ENCODE measurements at places on chromosomes 5 and 9.

GRCh38 chr9:121767171-121767769, 115.8 kb downstream of the DAB2IP start:
- H3K4me1 ChIP-seq: peaks cover 12% of the 10 kb centered on the region
- peaks cover 97% of the 10 kb centered on the region for H3K36me3 ChIP-seq
- DNase-seq: no peak
- no peaks in the 10 kb centered on the region for H3K27me3 ChIP-seq
- H3K27ac ChIP-seq: no peak overlapping the region
- no peak overlapping the region for H3K4me3 ChIP-seq

GRCh38 chr5:135376961-135377624, 21.9 kb downstream of the MACROH2A1 start:
- peaks cover 7% of the 10 kb centered on the region for H3K4me1 ChIP-seq
- H3K27me3 ChIP-seq: no peaks in the 10 kb centered on the region
- no peak overlapping the region for H3K27ac ChIP-seq
- H3K4me3 ChIP-seq: no peak overlapping the region
- H3K36me3 ChIP-seq: peaks cover 37% of the 10 kb centered on the region
- DNase-seq: no peak

DNA sequence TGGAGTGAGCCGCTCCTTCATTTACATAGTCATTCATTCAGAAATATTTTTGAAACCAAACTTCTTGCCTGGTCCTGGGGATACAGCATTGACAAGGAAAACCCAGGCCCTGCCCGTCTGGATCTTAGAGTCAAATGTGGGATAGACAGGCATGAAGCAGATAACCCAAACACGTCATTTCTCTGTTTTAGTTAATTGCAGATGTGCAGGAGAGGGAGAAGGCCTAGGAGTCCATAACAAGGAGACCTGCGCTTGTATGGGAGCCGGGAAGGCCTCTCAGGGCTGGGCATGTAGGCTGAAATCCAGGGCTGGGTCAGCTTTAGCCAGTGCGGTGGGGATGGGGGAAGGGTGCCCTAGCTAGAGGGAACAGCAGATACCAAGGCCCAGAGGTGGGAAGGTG, 43.3 kb downstream of the PRRX2 start:
- H3K4me3 ChIP-seq: no peak overlapping the region
- DNase-seq: no peak
- no peak overlapping the region for H3K27ac ChIP-seq
- peaks cover under 1% of the 10 kb centered on the region for H3K27me3 ChIP-seq
- H3K36me3 ChIP-seq: no peaks in the 10 kb centered on the region

DNA sequence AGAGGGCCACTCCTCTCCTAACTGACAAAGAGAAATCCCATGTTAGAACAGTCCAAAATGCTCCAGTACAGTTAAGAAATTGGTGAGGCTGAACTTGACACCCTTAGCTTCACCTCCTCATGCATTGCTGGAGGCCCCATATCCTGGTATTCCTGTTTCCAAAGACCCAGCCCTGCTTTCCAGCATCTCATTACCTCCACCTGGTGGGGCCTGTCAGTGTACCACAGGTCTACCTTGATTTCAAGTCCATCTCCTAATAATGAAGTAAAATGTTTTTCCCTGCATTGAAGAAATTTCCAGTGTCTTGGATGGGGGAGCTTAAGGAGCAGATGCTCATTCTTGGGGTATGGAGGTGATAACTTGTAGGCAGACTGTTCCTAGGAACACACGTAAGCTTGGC, 70.6 kb upstream of the S1PR3 start:
- H3K27ac ChIP-seq: no peak overlapping the region
- no peaks in the 10 kb centered on the region for H3K36me3 ChIP-seq
- peaks cover 1% of the 10 kb centered on the region for H3K4me1 ChIP-seq
- H3K27me3 ChIP-seq: no peaks in the 10 kb centered on the region
- H3K4me3 ChIP-seq: no peak overlapping the region

- no peak overlapping the region for H3K27ac ChIP-seq
- H3K27me3 ChIP-seq: no peaks in the 10 kb centered on the region
- peaks cover 10% of the 10 kb centered on the region for H3K4me1 ChIP-seq
Measured at GRCh38 chr5:157289164-157289819, 23.4 kb downstream of the CYFIP2 start.

- H3K4me1 ChIP-seq: no peaks in the 10 kb centered on the region
- no peaks in the 10 kb centered on the region for H3K27me3 ChIP-seq
- H3K27ac ChIP-seq: no peak overlapping the region
- no peak for DNase-seq
Measured at GRCh38 chr5:39373791-39374190, 9.5 kb upstream of the C9 start.

DNA sequence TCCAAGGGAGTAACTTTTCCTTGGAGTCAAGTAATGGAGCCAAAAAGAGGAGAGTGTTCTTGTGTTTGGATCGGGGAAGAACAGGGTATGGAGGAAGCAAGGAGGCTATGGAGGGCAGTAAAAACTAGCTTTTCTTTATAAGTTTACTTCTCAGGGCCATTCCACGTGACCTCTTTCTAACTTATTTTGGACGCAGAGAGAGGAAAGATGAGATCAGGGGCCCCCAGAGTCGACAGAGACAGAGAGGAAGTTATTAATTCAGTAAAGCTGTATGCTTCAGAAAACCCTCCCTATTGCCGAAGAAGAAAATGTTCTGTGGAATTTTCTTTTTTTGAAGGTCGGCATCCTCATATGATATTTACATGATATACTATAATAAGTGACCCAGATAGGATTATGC, 233.8 kb upstream of the MPDZ start:
- H3K27me3 ChIP-seq: no peaks in the 10 kb centered on the region
- H3K36me3 ChIP-seq: no peaks in the 10 kb centered on the region
- no peak for DNase-seq
- H3K27ac ChIP-seq: peak overlapping the region; percentile 51

GRCh38 chr5:33400675-33401074, 40.1 kb upstream of the TARS1 start:
- H3K27ac ChIP-seq: no peak overlapping the region
- DNase-seq: no peak
- H3K4me3 ChIP-seq: no peak overlapping the region
- no peaks in the 10 kb centered on the region for H3K27me3 ChIP-seq
- H3K36me3 ChIP-seq: no peaks in the 10 kb centered on the region

DNA sequence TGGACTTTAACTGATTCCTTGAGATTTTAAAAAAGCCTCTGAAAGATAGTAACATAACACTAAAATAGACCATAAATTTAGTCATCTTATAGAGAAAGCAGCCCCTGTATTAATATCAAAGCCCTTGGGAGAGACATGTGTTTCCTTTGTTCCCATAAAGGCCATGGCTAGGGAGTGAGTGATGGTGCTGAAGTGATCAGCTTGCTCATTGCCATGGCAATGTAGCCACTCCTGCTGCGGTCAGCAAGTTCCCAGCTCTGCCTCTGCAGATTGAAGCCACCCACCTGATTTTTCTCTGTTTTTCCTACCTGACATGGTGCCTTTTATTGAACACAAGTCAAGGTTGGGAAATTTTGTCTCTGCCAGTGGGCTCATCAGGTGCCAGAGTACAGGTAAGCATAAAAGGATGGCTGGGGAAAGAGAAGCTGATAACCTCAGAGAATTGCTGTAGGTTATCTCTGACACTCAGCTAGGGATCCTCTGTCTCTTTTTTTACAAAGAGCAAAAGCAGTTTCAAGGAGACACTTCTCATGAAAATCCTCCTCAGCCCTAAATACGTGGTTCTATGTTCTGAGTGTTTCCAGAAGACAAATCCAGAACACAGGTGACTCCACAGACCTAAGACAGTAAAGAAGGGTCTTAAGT, 296.3 kb upstream of the NMUR2 start:
- no peaks in the 10 kb centered on the region for H3K27me3 ChIP-seq
- no peaks in the 10 kb centered on the region for H3K36me3 ChIP-seq
- no peaks in the 10 kb centered on the region for H3K4me1 ChIP-seq

DNA sequence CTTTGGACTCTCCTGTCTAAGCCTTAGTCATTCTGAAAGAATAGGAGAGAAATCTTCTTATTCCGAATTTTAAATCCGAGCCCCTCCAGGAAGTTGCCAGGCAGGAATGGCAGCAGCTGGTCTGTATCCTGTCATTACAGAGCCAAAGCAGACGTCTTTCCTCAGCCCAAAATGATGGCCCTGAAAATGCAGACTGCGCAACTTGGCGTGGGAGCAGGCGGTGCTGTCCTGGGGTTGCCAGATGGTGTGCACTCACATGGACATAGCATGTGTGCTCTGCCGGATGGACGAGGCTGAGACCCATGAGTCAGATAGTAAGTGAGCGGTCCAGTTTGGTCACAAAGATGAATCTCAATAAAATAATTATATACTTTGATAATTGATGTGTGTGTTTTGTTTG, 410.4 kb downstream of the KCTD16 start:
- H3K27ac ChIP-seq: no peak overlapping the region
- H3K4me3 ChIP-seq: no peak overlapping the region
- no peaks in the 10 kb centered on the region for H3K36me3 ChIP-seq

DNA sequence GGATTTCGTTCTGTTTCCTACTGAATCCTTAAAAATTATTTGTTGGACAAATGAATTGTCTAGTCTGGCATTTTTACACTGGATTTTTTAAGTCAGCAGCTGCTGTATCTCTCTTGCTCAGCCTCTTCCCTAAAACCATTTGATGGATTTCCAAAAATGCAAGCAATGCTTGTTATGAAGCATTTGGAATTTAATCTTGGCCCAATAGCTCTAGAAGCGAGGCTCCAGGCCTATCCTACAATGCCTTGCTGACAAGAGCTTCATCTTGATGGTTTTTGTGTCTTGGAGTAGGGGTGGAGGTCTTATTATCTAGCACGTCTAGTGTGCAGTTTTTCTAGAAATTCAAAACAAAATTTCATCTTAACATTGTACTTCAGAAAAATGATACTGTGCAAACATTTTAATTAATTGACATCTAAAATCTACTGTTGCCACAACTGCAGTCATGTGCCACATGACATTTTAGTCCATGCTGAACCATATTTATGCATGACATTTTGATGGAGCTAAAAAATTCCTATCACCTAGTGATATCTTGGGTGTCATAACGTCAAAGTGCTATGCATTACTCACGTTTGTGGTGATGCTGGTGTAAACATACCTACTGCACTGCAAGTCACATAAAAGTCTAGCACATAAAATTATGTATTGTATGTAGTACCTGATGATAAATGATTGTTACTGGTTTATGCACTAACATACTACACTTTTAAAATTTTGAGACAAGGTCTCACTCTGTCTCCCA, 5.9 kb upstream of the RAD23B start:
- H3K27ac ChIP-seq: no peak overlapping the region
- H3K27me3 ChIP-seq: no peaks in the 10 kb centered on the region
- no peaks in the 10 kb centered on the region for H3K4me1 ChIP-seq
- no peak for DNase-seq
- H3K36me3 ChIP-seq: no peaks in the 10 kb centered on the region

- H3K36me3 ChIP-seq: no peaks in the 10 kb centered on the region
- H3K27ac ChIP-seq: no peak overlapping the region
- no peak overlapping the region for H3K4me3 ChIP-seq
- no peaks in the 10 kb centered on the region for H3K4me1 ChIP-seq
Measured at GRCh38 chr5:33073881-33074327, 362.8 kb downstream of the NPR3 start.

DNA sequence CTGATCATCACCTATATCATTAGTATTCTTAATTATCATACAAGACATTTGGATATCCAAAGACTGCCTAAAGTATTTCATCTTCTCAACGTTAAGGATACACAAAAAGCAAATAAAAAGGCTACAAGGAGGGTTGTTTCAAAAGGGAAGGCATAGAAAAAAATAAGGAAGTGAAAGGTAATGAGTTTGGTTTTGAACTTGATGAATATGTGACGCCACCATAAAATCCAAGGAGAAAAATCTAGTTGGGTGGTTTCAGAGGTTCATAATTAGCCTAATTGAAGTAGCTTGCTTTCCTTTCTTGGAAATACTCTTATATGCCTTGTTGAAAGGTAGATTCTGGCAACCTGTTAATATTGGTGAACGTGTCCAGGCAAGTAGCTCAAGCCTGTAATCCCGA, 96.1 kb upstream of the SGCD start:
- DNase-seq: no peak
- no peak overlapping the region for H3K27ac ChIP-seq
- no peaks in the 10 kb centered on the region for H3K4me1 ChIP-seq

DNA sequence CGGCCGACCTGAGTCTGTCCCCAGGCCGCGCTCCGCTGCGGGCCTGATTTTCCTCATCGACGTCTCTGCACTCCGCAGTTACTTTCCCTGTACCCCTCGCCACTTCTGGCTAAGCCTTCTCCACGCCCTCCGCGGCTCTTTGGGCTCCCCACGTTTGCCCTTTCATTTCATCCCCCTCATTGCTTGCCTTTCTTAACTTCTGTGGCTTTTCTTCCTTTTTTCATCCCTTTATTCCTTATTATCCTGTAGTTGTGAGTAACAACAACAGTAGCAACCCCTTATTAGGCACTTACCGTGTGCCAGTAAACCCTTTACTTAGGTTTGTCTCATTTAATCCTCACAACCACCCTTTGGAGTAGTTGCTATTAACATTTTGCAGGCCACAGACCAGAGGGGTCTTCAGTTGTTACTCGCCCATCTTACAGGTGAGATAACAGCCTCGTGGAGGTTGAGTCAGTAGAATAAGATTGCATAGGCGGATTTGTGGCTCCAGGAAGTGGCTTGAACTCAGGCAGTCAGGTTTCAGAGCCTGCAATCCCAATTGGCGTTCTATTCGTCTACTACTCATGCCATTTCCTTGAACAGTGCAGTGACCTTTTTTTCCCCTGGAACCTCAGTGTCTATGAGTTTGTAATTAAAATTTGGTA, 724 bp downstream of the TCERG1 start:
- H3K36me3 ChIP-seq: no peaks in the 10 kb centered on the region
- DNase-seq: peak; percentile 8
- H3K4me1 ChIP-seq: peaks cover 5% of the 10 kb centered on the region
- H3K27me3 ChIP-seq: no peaks in the 10 kb centered on the region
- peak overlapping the region; percentile 72 for H3K4me3 ChIP-seq

GRCh38 chr9:83419961-83420360, 118.2 kb downstream of the FRMD3 start:
- no peak overlapping the region for H3K4me3 ChIP-seq
- no peaks in the 10 kb centered on the region for H3K4me1 ChIP-seq
- no peak overlapping the region for H3K27ac ChIP-seq
- H3K27me3 ChIP-seq: no peaks in the 10 kb centered on the region
